Endodermal cell (in vitro differentiated cells): ENCODE measurements at places on chromosomes 7 and 10.

- DNase-seq: no peak
Measured at GRCh38 chr10:129156406-129156805, 310.6 kb upstream of the MGMT start.

DNA sequence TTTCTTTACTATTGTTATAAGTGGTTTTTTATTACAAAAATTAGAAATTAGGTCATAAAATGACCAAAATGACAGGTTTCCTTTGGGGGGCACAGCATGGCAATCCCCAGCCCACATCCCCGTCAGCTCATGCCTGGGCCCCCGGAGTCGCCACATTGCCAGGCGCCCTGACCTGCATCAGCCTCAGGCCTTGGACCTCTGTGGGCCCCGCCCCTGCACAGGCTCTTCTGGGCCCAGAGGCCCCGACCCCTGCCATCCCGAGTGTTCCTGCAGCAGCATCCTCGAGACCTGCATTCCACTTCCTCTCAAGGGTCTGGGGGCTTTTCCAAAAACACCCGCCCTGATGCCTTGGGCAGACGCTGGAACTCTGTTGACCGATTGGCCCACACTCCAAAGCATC, 391.1 kb upstream of the MGMT start:
- DNase-seq: no peak

DNA sequence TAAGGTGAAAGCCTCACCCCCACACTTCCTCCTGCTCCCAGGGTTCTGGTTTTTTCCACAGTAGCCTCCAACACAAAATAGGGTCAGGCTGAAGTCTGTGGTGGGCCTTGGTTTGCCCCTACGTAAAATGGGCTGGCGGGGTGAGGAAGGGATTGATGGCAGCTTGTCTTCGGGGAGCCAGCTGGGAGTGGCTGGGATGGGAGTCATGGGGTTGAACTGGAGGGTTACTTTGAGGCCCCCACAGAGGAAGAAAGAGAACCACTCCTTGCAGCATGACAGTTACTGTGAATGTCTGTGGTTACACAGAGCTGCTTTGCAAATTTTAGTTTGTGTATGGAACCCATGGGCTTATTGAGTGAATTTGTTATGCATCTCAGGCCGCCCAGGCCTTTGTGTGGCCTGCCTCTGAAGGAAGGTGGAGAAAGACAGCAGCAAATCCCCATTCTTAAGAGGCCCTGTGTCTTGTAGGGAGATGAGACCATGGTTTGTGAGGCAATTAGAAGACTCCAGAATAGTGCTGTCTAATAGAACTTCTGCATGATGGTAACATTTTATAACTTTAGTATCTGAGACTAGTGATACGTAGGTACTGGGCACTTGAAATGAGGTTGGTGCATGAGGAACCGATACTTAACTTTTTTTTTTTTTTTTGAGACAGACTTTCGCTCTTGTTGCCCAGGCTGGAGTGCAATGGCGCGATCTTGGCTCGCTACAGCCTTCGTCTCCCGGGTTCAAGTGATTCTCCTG, 8.1 kb downstream of the TRIM8 start:
- DNase-seq: no peak

- no peak for DNase-seq
Measured at GRCh38 chr10:60367431-60367830, 22.2 kb downstream of the ANK3 start.

DNA sequence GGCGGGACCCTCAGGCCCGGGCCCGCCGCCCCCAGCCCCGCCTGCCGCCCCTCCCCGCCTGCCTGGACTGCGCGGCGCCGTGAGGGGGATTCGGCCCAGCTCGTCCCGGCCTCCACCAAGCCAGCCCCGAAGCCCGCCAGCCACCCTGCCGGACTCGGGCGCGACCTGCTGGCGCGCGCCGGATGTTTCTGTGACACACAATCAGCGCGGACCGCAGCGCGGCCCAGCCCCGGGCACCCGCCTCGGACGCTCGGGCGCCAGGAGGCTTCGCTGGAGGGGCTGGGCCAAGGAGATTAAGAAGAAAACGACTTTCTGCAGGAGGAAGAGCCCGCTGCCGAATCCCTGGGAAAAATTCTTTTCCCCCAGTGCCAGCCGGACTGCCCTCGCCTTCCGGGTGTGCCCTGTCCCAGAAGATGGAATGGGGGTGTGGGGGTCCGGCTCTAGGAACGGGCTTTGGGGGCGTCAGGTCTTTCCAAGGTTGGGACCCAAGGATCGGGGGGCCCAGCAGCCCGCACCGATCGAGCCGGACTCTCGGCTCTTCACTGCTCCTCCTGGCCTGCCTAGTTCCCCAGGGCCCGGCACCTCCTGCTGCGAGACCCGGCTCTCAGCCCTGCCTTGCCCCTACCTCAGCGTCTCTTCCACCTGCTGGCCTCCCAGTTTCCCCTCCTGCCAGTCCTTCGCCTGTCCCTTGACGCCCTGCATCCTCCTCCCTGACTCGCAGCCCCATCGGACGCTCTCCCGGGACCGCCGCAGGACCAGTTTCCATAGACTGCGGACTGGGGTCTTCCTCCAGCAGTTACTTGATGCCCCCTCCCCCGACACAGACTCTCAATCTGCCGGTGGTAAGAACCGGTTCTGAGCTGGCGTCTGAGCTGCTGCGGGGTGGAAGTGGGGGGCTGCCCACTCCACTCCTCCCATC, 82.7 kb downstream of the PAX2 start:
- DNase-seq: peak; percentile 89

DNA sequence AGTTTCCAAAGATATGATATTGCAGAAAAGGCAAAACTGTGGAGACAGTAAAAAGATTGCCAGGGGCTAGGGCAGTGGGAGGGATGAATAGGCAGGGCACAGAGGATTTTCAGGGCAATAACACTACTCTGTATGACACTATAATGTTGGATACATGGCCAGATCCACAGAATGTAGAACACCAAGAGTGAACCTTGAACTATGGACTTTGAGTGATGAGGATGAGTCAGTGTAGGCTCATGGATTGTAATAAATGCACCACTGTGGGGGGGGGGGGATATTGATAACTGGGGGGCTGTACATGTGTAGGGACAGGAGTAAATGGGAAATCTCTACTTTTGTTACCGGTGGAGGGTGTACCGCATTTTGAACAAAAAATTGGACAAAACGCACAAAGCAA, 77.4 kb downstream of the ALOX5 start:
- DNase-seq: no peak

GRCh38 chr10:122894261-122894944, 15.0 kb upstream of the FAM24B start:
- DNase-seq: peak; percentile 52

- no peak for DNase-seq
Measured at GRCh38 chr10:18647945-18648344, 3.4 kb downstream of the NSUN6 start.

GRCh38 chr10:124000792-124001201, 92.6 kb downstream of the CHST15 start:
- no peak for DNase-seq

DNA sequence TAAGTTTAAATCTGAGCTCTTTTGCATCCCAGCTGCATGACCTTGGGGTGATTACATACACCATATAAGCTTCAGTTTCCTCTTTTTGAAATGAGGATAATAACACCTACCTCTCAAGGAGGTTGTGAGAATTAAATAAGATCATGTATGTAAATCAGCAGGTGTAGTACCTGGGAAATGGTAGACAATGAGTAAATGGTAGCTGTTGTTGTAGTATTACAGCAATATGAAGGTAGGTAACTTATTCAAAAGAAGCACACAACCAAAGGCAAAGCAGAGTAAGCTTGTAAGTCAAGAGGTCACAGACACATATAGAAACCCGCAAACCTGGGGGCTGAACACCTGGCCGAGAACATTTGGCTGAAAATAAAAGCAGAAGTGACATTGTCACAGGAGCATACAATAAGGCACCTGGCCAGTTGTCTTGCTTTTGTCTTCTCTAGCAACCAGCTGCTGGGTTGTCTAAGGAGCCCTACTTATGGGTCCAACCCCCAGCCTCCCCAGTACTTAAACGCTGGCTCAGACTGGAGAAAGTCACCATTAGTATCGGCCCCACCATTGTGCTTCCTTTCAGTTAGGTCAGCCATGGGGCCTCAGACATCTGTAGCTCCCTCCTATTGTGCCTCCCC, 203.6 kb upstream of the MKLN1 start:
- DNase-seq: no peak

DNA sequence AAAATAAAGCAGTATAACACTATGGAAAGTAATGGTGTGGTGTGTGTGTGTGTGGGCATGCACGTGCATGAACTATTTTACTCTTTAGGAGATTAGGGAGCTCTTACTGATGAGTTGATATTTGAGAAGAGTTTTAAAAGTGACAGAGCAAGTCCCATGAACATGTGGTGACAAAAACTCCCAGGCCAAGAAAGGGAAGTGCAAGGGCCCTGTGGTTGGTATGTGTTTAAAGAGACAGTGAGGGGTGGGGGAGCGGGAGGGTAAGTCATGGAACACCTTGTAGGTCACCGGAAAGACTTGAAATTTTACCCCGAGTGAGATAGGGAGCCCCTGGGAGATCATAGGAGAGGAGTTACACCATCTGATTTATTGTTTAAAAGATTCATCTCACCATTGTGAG, 63.3 kb downstream of the AKR1B1 start:
- no peak for DNase-seq

DNA sequence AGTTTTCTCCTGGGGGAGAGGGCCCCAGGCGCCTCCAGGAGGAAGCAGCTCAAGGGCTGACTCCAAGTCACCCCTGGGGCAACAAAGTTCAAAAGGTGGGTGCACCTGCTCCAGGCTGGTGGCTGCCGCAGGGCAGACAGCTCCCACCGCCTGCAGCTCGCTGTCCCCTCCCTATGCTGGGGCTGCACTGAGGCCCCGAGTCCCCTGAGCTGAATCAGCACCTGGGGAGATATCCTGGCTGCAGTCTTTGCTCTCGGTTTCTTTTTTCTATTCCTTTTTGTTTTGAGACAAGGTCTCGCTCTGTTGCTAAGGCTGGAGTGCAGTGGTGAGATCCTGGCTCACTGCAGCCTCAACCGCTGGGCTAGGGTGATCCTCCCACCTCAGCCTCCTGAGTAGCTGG, 183.4 kb downstream of the DNAJB6 start:
- DNase-seq: no peak

- peak; percentile 39 for DNase-seq
Measured at GRCh38 chr10:133315847-133316246, 7.1 kb downstream of the ZNF511 start.

GRCh38 chr10:117339578-117339977, 35.7 kb downstream of the PDZD8 start:
- no peak for DNase-seq

DNA sequence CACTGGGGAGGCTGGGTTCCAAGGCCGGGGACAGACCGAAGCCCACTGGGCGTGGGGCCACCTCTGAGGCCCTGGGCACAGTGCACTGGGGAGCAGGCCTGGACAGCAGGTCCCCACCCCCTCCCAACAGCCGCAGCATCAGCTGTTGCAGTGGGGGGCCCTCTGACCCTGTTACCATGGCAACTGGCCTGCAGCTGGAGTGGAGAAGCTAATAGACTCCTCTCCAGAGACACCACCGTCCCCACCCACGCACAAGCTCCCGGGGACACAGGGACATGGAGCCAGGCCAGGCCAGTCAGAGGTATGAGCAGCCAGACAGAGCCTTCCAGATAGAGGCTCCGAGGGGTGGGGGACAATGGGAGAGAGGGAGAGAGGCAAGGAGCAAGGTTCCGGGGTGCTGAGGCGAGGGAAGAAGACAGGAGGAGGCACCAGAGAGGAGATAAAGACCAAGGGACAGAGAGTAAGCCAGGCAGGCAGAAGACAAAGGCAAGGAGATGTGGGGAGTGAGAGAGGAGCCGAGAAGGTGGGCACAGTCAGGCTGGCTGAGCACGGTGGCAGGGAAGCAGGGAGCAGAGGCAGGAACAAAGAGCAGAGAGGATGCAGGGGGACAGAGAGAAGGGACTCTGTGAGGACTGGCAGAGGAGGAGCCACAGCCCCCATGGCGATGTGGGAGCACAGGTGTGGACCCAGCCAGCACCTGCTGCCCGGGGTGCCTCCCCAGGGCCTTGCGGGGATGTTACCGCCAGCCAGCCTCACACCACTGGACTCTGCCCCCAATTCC, 6.7 kb downstream of the KCNH2 start:
- DNase-seq: no peak

DNA sequence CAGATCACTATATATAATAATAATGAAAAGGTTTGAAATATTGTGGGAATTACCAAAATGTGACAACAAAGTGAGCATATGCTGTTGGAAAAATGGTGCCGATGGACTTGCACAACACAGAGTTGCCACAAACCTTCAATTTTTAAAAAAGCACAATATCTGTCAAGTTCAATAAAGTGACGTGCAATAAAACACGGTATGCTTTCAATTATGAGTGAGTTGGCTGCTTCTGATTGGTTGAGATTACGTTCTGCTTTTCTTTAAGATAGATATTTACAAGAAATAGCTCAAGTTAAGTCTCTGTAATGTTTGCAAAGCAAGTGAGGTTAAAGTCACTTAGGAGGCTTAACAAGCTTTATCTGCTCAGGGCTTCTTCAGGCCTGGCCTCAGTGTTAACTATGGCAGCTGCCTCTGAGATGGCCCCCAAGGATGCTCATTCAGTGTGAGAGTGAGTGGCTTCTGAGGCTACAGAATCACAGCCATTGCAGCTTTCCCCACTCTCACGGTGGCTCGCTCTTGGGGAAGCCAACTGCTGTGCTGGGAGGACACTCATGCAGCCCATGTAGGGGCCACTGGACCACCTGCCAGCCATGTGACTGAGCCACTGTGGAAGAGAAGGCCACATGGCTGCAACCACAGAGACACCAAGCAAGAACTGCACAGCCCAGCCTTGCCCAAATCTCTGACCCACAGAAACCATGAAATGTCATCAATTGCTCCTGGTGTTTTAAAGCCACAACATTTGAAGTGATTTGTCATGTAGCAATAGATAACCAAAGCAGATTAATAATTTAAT, 78.3 kb upstream of the TMEM72 start:
- no peak for DNase-seq

DNA sequence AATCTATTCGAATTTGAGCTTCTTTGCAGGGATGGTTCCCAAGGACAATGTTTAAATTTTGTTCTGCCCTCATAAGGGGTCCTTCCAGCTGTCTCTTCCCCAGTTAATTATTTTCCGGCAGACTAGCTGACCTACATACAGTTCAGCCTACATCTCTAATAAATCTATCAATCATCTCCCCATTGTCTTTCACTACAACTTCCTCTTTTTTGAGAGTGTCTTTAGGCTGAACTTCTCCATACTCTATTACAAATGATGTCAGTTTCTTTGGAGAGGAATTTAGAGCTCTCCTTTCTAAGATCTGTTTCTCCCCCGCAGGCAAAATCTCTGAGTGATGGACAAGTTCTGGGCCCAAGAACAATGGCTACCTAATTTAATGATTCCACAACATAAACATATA, 122.2 kb downstream of the PCLO start:
- no peak for DNase-seq

DNA sequence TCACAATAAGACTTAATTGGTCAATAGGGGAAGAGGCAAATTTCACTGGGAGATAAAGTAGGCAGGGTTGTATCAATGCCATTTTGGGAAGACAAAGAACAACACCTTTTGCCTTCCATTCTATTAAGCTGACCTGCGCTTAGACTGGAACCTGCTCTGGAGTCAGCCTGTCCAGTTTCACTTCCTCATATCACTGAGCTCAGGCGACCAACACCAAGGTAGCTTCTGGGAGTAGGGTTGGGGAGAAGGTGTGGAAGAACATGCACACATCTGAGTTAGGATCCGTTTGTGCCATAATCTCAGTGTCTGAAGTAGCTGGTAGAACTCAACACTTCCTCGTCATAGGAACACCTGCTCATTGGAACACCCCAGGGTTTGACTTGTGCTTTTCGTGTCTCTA, 527.4 kb upstream of the IGFBP3 start:
- DNase-seq: no peak
